ENCODE measurements at places on chromosomes 13 and 19.

DNA sequence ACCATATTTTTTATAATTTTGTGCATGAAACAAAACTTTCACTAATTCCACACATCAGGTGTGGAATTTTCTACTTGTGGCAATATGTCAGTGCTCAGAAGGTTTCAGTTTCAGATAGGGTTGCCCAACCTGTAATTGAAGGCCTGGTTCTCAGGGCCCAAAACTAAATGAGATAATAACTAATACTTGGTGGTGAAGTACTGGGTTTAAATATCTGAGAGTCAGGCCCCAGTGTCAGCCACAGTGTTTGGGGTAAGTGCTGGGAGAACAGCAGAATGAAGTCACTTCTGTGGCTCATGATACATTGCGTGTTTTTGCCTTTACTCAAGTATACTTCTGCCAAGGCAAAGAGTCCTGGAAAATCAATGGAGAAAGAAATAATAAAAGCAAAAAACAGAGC lies 5.6 kb downstream of the SAFB start:
- DNase-seq, result no peak

DNA sequence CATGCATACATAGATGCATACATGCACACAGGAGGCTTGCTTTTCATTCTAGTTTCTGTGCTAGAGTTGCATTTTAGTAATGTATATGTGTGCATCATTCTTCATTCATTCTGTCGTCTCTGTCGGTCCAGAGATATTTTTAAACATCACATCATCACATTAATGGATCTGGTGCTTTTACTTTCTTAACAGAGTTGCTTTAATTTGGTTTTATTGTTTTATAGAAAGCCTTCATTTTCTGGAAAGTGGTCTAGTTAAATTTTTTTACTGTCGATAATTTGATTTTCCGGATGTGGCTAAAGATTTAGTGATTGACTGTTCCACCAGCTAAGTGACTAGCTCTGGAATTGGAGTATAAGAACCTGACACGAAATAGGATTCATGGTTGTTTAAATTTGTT lies 16.9 kb downstream of the BIVM start:
- no peak for DNase-seq

DNA sequence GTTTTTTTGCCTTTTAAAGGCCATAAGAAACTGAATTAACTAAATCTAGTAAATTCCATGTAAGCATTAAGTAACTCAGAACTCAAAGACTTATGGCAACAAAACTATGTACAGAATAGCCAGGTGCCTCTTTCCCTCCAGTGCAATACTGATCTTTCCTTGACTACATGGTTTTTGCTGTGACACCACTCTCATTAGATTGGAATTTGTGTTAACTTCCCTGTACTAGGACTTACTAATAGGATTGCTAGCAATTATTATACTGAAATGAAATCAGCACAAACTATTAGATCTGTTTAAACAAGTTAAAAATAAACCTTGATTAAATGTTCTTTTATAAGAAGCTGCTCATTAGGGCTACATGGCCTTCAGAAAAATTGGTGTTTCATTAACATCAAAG lies 96.3 kb downstream of the DACH1 start:
- no peak for DNase-seq

- no peak for DNase-seq
Observed at GRCh38 chr19:10378124-10378523, 2.2 kb downstream of the TYK2 start.

- DNase-seq, result no peak
Observed at GRCh38 chr13:24632382-24633121, 47.7 kb upstream of the ATP12A start.

DNA sequence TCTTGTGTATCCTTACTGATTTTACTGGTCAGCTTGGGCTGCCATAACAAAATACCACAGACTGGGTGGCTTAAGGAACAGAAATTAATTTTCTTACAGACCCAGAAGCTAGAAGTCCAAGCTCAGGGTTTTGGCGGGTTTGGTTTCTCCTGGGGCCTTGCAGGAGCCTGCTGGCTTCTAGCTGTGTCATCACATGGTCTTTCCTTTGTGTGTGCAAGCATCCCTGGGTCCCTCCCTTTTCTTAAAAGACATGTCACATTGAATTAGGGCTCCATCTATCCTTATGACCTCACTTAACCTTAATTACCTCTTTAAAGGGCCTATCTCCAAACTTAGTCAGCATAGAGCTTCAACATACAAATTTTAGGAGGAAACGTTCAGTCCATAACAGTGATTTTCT lies 23.4 kb downstream of the UBAC2 start:
- no peak for DNase-seq

DNA sequence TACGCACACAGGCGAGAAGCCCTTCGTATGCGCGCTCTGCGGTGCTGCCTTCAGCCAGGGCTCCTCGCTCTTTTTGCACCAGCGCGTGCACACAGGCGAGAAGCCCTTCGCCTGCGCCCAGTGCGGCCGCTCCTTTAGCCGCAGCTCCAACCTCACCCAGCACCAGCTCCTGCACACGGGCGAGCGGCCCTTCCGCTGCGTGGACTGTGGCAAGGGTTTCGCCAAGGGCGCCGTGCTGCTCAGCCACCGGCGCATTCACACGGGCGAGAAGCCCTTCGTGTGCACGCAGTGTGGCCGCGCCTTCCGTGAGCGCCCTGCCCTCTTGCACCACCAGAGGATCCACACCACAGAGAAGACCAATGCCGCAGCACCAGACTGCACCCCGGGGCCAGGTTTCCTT lies 4.7 kb downstream of the ZNF324B start:
- DNase-seq, result no peak

DNA sequence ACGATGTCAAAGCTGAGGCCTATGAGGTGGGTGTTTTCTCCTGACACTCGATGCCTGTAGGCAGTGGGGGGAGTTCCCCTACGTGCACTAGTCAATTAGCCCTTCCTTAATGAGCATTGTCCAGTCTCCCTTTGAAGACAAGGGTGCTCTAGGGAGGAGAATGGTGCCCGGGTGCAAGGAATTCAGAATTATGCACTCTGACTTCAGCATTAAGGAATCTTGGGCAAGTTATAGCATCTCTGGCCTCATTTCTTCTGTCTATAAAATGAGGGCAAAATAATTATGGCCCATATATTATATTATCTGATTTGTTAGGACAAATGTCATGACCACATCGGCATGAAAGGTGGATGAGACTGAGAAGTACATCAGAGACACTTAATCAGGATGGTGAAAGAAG lies 82.1 kb upstream of the SLC7A1 start:
- DNase-seq, result no peak

GRCh38 chr19:48624791-48625723 lies 5.8 kb downstream of the SPHK2 start:
- no peak for DNase-seq

- no peak for DNase-seq
Observed at GRCh38 chr19:16155128-16155527, 11.6 kb downstream of the HSH2D start.

All from CD4-positive, alpha-beta T cell treated with Interleukin-6 at 100 ng/mL for 8 hours (primary cell).